Fibroblast of the aortic adventitia (primary cell): ENCODE measurements at places on chromosomes 3 and 15.
A peak's percentile ranks its signal among the peaks of the same experiment; 100 is the strongest.

DNA sequence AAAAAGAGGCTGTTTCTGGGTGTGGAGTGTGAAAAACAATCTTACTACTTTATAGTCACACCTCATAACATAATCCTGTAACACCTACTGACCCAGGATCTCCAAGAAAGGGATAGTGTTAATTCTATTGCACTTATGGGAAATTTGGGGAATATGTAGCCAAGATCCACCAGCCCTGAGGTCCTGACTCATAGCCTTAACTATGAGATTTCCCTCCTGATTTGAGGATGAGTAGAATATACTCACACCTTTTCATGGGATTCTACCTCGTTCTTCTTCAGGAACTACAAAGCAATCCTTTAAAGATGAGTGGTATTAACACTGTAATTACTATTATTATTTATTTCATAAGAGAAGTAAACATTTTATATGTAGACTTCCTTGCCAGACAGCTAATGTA, 315.2 kb downstream of the MECOM start:
- no peak for DNase-seq

GRCh38 chr3:27220166-27220565, 149.0 kb downstream of the NEK10 start:
- DNase-seq: peak; percentile 22

- DNase-seq: peak; percentile 67
Observed at GRCh38 chr15:24772686-24773373, 97.3 kb downstream of the NPAP1 start.

- no peak for DNase-seq
Observed at GRCh38 chr15:63526401-63526800, 22.0 kb downstream of the USP3 start.

- no peak for DNase-seq
Observed at GRCh38 chr3:111107662-111108035, 36.0 kb downstream of the NECTIN3 start.

DNA sequence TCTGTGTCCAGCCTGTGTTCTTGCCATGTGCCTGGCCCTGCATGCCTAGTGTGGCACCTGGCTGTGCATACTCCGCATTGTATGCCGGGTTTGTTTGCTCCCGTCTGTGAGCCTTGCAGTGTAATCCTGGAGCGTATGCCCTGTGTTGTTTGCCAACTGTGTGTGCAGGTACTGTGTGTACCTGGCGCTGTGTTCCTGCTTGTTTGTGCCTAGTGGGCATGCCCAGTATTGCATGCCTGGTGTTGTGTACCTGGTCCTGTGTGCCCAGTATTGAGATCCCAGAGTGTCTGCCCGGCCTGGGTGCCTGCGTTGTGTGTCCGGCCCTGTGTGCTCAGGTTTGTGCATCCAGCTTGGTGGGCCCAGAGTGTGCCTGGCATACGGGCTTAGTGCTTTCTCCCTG, 54.5 kb upstream of the CHRNA7 start:
- DNase-seq: no peak

GRCh38 chr15:99202176-99202552, 47.2 kb downstream of the TTC23 start:
- DNase-seq: no peak
